ENCODE measurements at places on chromosomes 3 and 15.

- DNase-seq = peak; percentile 44
Measured at GRCh38 chr3:101042996-101043686, 49.9 kb upstream of the ABI3BP start.

GRCh38 chr3:31688984-31689383, 156.3 kb downstream of the STT3B start:
- no peak for DNase-seq

DNA sequence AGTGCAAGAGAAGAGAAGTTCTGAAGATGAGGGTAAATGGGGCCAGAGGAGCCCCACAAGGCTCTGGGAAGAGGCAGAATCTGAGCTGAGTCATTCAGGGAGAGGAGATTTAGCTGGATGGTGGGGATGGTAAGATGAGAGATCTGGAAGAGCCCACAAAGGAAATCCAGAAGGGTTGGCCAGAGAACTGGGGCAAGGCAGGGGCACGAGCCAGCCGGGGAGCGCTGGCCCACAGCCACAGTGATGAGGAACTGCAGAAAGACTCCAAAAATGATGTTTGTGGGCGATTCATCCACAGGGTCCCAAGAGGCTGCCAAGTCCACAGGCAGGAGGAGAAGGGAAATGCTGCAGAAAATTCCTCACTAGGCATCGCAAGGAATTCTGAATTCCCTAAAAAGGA, 75.9 kb upstream of the ATP2B2 start:
- DNase-seq = peak; percentile 93

DNA sequence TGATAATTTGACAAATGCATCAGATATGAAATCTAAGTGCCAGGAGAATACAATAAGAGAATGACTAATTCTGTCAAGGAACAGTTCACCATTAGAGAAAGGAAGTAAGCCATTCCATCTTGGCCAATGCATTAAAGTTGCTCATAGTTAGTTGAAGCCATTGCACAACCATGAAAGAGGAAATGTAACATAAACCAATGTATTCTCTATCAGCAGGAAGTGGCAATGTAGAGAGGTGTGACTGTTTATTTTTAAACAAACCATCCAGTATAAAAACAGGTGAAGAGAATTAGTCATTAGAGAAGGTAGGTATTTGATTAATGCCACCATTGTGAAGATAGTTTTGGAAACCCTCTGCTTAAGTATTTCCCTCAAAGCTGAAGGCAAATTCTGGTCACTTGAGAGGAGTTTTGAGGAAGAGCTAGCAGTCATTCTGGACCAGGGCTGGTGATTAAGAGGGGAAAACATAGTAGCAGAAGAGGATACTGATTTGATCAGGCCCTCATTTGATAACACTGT, 10.7 kb upstream of the ANXA2 start:
- peak; percentile 73 for DNase-seq

DNA sequence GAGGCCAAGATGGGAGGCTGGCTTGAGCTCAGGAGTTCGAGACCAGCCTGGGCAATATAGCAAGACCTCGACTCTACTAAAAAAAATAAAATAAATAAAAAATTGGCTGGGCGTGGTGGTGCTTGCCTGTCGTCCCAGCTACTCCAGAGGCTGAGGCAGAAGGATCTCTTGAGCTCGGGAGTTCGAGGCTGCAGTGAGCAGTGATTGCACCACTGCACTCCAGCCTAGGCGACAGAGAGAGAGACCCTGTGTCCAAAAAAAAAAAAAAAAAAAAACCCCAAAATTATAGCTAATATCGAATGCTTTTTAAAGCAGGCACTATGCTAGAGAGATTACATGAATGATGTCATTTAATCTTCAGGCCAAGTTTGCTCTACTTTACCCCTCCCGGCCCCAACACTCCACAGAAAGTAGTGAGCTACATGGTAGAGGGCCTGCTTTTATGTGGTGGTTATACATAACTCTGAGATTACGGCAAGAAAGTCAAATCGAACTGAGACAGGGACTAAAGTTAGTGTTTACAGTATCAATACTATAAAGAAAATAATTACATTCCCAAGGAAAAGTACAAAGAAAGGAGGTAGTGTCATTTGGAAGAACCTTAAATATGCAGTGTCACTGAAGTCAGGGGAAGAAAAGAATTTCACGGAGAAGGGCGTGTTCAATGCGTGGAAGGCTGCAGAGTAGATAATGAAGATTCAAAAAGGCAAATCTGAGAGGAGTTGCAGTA, 1.1 kb downstream of the ADPGK start:
- DNase-seq = peak; percentile 13

- no peak for DNase-seq
Measured at GRCh38 chr15:31392761-31393401, 66.2 kb downstream of the KLF13 start.

DNA sequence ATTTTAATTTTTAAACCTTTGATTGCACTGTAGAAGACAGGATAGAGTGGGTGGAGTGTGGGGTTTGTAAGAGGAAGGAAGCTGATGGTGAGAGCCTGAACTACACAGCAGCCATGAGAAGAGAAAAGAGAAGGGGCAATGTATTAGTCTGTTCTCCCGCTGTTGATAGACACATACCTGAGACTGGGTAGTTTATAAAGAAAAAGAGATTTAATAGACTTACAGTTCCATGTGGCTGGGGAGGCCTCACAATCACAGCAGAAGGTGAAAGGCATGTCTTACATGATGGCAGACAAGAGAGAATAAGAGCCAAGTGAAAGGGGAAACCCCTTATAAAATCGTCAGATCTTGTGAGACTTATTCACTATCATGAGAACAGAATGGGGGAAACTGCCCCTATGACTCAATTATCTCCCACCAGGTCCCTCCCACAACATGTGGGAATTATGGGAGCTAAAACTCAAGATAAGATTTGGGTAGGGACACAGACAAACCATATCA, 37.3 kb downstream of the STARD5 start:
- no peak for DNase-seq

- no peak for DNase-seq
Measured at GRCh38 chr3:158713094-158713499, 19.2 kb downstream of the RARRES1 start.

DNA sequence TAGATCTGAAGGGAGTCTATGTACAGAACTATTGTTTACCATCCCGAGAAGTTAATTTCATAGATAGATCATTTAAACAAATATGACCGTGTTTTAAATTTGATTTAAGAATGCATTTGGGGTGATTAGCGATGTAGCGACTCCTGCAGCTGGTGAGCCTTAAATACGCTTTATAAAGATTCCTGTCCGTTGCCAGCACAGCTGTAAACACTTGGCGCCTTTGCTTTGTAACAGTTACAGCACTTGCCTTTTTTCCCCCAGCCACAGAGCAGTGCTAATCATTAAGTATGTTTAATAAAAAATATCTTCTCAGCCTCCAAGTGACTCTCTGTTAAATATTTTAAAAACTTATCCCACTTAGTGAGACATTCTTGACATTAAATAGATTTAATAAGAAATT, 333.8 kb downstream of the FEZF2 start:
- DNase-seq = no peak

GRCh38 chr3:133130168-133130567, 92.0 kb downstream of the TMEM108 start:
- DNase-seq = peak; percentile 54

GRCh38 chr3:153463895-153464294, 301.9 kb downstream of the RAP2B start:
- no peak for DNase-seq

DNA sequence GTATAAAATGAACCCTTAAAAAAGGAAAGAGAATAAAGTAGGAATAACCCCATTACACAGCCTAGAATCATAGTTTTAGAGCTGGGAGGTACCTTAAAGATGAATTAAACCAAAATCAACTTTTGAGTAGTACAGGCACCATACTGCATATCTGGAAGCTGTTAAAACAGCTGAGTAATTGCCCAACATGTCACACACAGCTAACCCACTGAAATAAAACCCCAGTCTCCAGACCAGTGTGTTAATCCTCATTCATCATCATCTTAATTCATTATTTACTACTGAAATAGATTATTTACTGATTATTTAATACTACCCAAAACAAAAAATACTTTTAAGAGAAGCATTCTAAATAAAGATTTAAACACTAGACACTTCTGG, 52.8 kb downstream of the GPR160 start:
- no peak for DNase-seq

GRCh38 chr3:138254216-138254615, 67.1 kb downstream of the ARMC8 start:
- DNase-seq = no peak

GRCh38 chr15:58392611-58393161, 39.1 kb upstream of the LIPC start:
- no peak for DNase-seq

GRCh38 chr3:130480736-130481135, 36.2 kb upstream of the COL6A6 start:
- peak; percentile 33 for DNase-seq

GRCh38 chr3:151303751-151304150, 12.9 kb downstream of the GPR87 start:
- no peak for DNase-seq

DNA sequence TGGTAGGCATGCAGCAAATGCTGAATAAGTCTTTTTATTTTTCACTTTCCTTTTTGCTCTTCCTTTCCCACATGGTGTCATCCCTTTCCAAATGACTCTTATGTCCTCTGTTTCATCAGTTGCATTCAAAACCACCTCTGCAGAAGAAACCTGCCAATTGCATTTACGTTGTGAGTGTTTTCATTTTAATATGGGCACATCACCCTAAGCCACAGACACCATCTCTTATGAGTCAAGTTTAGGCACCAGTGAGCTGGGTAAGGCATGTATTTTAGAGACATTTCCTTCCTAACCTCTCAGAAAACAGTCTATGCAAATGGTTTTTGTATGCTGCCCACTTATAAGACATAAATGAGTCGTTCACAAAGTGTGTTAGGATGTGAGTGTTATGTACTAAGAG, 223.3 kb upstream of the ADAMTS9 start:
- DNase-seq = no peak

GRCh38 chr3:123449997-123450604, 1.2 kb upstream of the ADCY5 start:
- no peak for DNase-seq

DNA sequence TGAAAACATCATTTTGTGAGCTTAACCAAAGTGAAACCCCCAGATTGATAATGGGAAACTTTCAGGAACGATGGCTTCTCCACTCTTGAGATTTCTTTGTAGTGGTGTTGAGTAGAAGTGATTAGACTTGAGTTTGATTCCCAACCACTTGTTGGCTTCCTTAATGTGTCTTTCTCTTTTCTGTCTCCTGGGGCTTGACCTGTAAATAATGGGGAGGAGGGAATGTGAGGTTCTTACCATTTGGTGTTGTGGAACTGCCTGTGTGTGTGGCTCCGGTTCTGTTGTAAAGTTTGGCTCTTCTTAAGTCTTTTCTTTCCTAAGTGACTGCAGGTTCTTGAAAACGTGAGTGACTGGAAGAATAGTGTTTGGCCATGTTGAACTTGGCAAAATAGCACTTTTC, 2.7 kb downstream of the CDV3 start:
- no peak for DNase-seq

DNA sequence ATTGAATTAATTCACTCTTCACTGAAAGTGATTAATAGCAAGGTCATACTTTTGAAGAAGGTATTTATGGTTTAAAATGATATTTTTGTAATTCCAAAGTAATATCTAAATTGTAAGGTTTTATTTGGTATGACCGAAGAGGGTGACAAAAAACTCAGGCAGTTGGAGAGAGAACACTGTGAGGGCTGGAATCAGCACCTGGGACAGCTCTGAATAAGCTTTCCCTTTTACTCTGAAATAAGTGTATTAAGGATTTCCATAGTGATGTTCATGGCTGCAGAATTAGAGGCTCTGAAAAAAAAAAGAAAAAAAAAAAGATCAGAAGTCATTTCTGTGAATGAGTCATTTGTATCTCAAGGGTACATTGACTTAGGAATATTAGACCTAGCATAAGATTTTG, 299.5 kb downstream of the IL5RA start:
- DNase-seq = no peak

DNA sequence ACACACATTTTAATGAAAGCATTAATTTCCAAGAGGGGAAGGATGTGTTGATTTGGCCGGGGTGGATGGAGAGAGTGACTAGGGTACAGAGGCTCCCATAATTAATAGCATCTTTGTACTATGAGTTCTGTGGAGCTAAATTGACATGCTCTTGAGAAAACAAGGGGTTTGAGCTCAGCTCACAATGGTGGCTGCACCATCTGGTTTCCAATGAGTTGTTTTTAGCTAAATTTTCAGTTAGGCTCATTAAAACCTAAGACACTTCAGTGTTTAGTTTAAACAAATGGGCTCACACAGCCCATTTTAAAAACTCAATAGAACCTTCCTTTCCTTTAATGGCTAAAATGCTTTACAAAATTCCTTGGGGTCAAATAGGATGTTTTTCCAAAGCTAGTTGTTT, 199.7 kb downstream of the TNIK start:
- no peak for DNase-seq

DNA sequence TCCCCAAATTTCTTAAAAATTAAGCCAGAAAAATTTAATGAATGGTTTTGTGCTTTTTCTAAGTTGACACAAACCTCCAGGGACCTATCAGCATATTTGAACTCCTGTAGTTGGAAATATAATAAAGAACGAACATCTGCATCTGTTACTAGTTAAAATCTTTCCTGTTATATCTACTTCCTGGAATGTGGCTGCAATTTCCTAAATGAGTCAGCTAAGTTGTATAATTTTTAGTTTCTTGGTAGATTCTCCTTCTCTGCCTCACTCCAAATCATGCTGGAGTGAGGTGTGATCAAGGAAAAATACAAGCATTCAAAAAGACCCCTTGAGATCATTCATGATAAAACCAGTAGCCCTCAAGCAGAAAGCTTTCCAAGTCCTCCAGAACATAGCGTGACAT, 106.2 kb upstream of the MCTP2 start:
- peak; percentile 41 for DNase-seq

DNA sequence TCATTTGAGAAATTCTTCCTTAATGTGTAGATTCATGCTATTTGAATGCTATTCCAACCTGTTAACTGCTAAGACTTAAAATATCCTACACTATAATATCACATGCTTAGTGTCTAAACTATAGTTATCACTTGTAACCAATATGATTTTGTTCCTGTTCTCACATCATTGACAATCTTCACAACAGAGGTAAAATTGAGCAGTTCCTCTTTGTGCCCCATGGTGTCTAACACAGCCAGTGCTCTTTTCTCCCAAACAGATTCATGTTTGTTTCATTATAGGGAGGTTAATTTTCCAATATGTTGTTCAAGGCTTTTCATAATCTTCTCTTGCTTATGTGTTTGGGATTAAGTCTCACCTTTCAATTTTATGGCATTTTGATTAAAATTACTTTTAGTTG, 591.1 kb downstream of the ZPLD1 start:
- DNase-seq = no peak

DNA sequence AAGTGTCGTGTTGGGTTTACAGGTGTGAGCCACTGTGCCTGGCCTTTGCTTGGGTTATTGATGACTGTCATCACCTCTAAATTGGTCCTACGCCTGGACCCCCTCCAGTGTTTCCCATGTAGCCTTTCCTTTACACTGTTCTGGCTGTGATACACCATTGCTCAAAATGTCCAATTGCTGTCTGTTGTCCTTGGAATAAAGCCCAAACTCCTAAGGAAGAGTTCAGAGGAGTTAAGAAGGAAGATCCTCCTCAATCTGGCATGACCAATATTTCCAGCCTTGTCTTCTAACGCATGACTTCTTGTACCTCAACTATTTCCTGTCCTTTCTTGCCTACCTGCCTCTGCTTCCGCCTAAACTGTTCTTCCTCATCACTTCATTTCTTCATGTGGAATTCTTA, 113.1 kb downstream of the POLR2M start:
- no peak for DNase-seq

- no peak for DNase-seq
Measured at GRCh38 chr3:14438929-14439328, 36.5 kb downstream of the SLC6A6 start.

- no peak for DNase-seq
Measured at GRCh38 chr3:156985711-156986110, 159.6 kb downstream of the LEKR1 start.

GRCh38 chr3:119870512-119870911, 88.6 kb downstream of the NR1I2 start:
- no peak for DNase-seq
